ENCODE measurements at places on chromosomes 16 and 17.

DNA sequence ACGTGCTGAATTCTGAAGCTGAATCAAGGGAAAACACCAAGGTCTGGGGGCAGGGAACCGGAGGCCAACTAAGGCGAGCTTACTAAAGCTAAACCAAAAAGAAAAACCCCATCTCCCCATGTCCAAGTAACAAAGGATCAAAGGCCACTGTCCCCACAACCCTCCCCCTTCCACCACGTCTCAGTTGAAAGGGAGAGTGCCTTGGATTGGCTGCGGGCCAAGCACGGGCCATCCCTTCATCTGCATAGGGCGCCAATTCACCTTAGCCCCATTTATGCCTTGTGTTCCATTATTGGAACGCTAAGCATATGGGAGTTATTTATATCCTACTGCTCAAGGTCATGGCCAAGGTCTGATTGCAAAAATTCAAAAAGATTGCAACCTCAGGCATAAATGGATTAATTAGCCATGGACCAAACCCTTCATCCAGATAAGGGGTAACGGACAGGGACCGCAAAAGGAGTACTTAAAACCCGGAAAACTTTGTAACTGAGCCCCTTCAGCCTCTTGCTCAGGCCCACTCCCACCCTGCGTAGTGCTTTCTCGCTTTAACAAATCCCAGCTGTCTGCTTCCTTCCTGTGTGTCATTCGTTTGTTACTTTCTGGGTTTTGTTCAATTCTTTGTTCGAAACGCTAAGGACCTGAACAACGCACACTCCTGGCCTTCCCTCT is 740 bp upstream of the ATP6V0D1 start:
- peak; percentile 48 for DNase-seq

DNA sequence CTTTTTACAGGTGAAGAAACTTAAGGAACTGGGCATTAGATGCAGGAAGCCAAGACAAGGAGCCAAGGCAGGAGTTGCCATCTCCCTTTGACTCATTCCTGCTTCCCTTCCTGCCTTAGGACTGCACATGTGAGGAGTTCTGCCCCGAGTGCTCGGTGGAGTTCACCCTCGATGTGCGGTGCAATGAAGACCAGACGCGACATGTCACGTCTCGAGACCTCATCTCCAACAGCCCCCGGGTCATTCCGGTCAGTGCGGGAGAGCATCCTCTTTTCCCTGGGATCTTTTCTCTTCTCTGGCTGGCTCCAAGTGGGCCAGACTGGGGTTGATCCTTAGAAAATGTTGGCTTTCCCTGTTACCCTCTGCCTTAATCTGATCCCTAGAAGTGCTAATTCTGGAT is 6.6 kb downstream of the POLR2C start:
- DNase-seq, result no peak

GRCh38 chr17:62859146-62859545 is 51.0 kb upstream of the MARCHF10 start:
- no peak for DNase-seq

- peak; percentile 66 for DNase-seq
Measured at GRCh38 chr17:59372138-59372751, 40.8 kb downstream of the YPEL2 start.

GRCh38 chr17:40427002-40427491 is 9.4 kb upstream of the TOP2A start:
- DNase-seq, result no peak

DNA sequence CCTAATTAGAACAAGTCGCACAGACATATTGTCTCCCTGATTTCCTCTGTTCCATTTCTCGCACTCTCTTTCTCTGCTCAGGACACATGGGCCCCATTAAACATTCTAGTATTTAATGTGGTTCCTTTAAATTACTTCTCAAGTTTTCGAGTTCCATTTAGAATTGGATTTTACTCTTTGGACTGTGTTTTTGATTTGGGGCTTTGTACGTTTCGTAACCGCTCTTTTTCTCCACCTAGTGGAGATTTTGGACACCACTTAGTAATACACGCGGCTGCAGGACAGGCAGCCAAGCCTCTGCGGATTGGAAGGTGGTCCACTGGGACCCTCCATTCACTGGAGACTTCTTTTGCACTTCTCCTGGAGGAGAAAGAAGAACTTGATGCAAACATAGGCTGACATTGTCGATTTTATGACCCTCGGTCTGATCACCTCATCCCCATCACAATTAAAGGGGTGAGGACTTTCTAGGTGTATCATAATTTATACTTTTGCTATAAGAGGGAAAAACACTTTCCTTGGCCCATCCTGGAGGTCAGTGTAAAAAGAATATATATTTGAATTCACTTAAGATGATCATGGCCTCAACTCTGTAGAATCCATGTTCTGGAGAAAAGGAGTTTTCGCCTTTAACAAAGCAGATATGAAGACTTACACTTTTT is 85.7 kb downstream of the NOG start:
- DNase-seq, result peak; percentile 36

DNA sequence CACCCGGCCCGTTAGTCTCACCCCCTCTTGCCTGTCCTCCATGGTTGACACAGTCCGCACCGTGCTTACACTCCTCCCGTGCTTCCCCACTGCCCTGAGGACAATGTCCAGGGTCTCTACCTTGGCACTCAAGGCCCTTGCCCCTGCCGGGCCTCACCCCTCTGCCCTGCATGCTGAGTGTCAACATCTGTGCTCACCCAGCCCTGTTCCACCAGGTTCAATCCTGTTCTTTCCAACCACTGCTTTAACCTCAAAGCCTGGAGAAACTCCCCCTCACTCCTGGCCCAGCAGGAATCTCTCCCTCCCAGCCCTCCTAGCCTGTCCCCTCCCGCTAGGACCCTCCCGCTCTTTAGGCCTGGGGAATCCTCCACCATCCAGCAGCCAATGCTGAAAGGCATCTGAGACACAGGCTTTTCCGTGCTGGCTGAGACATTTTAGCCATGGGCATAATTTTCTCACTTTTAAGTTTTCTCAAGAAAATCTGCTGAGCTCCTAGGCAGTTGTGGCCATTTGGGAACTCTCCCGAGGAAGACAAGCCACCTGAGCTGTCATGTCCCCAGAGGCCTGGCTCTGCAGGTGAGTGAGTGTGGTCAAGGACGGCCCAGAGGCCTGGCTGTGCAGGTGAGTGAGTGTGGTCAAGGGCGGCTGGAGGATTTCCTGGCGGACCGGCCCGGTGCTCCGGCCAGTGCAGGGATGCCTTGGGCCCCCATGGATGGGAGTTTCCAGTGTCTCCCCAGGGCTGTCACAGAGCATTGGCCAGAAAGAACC is 10.8 kb upstream of the P2RX1 start:
- DNase-seq, result no peak

DNA sequence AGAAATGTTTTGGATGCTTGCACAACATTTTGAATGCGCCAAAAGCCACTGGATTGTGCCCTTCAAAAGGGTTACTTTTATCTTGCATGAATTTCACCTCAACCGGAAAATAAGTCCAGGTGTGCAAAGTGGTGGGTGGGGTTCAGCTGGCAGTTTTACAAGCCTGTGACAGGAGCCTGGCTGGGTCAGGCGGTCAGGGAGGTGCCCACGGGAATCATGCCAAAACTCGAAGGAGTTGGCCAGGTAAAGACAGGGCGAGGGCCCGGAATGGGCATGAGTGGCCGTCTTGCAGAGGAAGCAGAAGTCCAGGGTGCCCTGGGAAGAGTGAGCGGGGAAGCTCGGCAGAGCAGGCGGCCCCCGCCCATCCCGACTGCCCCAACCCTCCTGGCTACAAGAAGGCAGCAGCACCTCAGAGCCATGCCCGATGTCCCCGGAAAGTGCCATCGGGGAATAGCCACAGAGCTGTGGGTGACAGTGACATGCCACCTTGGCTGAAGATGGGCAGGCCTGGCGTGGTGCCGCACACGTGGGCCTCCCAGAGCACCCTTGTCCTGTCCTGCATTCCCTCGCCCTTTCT is 19.1 kb upstream of the CACNG1 start:
- no peak for DNase-seq

DNA sequence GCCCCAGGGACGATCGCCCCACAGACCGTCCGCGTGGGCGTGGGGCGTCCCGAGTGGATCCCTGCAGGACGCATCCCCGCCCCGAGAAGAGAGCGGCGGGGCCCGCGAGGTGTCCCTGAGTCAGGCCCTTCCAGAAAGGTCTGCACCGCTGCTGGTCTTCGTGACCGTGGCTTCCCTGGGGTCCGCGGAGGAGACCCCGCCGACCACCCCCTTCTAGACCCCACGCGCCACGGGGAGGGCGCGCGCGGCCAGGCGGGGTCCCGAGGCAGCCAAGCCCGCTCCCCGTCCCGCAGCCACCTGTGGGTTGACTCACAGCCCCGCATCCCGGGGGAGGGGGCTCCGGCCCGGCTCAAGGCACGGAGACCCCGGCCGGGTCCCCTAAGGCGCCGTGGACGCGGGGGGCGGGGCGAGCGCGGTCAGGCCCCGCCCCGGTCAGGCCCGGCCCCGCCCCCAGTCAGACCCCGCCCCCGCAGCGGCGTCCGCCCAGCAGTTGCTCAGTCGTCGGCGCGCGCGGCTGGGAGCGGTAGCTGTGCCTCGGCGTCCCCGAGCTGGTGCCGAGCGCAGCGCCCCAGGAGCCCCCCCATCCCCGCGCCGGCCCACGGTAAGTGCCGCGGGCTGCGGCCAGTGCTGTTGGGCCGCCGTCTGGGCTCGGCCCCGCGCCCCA is at the start of gene BAIAP3:
BAIAP3 (plus strand) TSS at position 497 of the 664 bp plus-strand sequence. CDS start 4,905 bp downstream, outside the sequence.
- no peak for DNase-seq

DNA sequence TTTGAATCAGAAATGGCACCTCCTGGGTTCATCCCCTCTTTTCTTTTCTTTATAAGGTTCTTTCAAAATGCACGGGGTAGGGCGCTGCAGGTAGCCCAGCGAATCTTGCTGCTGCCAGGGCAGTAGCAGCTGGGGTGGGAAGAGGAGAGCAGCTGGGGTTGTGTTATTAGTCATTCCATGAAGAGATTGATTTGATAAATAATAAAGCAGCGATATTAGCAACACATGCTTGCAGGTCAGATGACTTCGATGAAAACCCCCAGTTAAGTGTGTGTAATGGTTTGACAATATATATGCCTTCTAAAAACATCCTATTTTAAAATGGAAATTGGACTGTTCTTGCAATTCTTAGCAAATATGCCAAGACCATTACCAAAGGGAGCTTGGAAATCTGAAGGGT is 200.7 kb downstream of the CCDC182 start:
- DNase-seq, result no peak

DNA sequence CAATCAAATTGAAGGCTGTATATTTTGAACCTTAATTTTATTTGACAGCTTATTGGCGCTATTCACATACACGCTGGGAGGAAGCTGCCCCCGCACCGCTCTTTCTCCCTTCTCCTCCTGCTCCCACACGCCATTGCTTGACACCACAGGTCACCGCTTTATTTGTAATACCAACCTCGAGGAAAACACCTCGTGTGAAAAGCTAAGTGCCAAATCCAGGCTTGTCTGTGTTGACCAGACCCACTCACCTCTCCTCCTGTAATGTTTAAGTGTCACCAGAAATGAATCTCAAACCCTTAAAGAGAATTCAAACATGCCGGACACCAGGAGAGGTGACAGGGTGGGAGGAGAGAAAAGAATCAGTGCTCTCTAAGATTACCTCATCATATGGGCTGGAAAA is 331.4 kb downstream of the GRIN2A start:
- no peak for DNase-seq

DNA sequence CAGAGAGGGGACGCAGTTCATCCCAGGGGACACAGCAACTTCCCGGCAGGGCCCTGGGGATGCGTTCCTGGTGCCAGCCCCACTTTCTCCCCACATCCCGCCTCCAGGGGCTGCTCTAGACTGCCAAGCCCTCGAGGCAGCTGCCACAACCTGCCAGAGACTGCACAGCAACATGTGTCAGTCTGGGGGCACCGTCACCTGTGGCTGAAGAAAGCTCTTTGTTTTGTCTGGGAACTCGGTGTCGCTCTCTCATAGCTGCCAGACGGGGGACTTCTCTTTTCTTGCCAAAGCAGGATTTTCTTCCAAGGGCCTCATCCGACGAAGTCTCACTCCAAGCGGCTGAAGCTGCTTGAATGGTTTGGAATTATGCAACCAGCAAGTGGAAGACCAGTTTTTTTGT is 43.7 kb downstream of the COTL1 start:
- no peak for DNase-seq

DNA sequence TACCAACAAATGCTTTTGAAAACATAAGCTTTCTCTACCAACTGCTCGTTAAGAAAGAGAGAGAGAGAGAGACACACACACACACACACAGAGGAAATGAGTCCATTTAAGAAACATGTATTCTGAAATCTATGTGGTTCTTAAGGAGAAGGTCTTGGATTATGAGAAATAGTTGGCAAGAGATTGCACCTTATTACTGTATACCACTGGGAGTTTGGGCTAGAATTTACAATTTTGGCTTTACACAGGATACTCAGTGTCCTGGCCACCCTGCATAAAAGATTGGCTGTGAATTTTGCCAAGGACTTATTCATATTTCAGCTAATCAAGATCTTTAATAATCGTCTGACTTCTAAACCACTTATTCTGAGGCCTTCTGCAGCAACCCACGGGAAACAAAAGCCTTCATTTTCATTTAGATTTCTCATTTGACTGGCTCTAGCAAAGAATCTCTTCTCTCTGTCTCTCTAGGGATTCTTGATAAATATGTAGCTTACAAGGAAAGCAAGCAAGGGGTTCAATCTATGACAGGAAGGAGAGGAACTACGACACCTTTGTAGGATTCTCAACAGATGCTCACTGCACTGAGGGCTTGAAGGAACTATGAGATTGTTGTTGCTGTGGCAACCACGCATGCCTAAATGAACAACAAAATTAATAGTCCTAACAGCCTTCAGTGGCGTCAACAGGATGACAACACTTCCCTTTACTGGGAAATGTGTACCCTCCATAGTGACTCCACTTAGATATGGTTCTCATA is 75.3 kb upstream of the GNAO1 start:
- no peak for DNase-seq

DNA sequence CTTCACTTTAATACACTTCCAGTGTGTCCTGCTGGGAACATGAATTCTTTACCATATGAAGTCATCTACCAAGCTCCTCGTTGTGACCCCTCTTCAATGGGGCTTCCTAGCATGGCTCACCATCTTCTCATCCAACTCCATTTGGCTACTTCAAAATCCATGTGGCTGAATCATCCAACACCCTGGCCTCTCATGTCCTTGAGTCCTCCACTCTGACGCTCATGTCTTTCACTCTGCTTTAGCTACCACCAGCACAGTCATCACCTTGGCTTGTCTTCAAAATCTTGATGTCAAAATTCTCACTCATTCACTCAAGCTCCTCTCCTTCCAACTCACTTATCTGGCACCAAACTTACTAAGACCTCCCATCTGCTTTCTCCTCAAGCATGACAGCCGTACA is 35.8 kb downstream of the AMFR start:
- peak; percentile 85 for DNase-seq
